ENCODE measurements at places on chromosomes 13 and 19. TPM values are rescaled to one million over a fixed set of nuclear protein-coding genes. Genes with fewer than 3 reads are reported as not detected.

SLC1A6 gene
- not detected for total RNA-seq

TMEM255B gene
- 36.1 TPM for total RNA-seq

ZFP14 gene
- total RNA-seq = 2.0 TPM

ZNF93 gene
- 12.8 TPM for total RNA-seq

PRRG2 gene
- total RNA-seq = 8.5 TPM

GPR183 gene
- 0.33 TPM for total RNA-seq

ALOX5AP gene
- 0.38 TPM for total RNA-seq

Data from vein endothelial cell (primary cell).